ENCODE measurements at places on chromosomes 1 and 21. TPM values are rescaled to one million over a fixed set of nuclear protein-coding genes. Genes with fewer than 3 reads are reported as not detected.
A peak's percentile ranks its signal among the peaks of the same experiment; 100 is the strongest.

GRCh38 chr1:3017440-3018050 is 3.7 kb upstream of the ACTRT2 start:
- DNase-seq: no peak

GRCh38 chr1:231357187-231357772 is 19.2 kb downstream of the SPRTN start:
- no peak for DNase-seq

- DNase-seq: no peak
Observed at GRCh38 chr1:51534447-51534846, 15.4 kb upstream of the EPS15 start.

GRCh38 chr1:25031966-25032667 is 102.0 kb upstream of the RUNX3 start:
- DNase-seq: peak; percentile 83

- no peak for DNase-seq
Observed at GRCh38 chr21:24658026-24658425, 949.3 kb downstream of the MRPL39 start.

GRCh38 chr21:34526241-34526617 is 14.2 kb upstream of the KCNE1 start:
- no peak for DNase-seq

DNA sequence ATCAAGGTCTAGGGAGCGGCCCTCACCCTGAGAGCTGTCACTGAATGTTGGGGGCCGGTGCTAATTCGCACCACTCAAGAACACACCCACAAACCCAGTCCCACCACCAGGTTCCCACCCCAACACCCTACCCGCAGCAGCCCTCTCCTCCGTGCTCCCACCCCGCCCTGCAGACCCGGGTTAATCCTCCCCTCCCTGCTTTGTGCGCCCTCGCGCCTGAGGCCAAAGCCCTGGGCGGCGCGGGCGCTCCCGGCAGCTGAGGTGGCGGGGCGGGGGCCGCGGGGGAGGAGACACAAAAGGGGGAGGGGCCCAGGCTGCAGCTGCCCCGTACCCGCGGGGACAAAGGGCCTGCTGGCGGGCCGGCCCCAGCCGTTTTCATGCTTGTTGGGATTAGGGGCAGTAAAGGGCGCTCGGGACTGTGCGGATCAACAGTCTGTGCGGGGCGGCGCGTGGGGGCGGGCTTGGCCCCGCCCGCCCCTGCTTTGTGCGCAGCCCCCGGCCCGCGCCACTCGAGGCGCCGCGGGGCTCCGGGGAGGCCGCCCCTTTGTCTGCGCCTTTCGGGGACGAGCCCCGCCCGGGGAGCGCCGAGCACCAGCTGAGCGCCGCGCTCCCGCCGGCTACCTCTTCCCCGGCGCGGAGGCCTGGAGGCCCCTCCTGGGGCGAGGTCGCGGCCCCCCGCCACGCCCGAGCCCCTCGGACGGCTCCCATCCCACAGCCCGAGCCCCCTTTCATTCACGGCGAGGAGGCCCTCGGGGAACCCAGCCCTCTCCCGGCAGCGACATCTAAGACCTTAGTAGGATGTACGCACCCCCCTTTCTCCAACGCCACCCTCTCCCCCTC is 10.9 kb downstream of the C1orf216 start:
- DNase-seq: no peak

DNA sequence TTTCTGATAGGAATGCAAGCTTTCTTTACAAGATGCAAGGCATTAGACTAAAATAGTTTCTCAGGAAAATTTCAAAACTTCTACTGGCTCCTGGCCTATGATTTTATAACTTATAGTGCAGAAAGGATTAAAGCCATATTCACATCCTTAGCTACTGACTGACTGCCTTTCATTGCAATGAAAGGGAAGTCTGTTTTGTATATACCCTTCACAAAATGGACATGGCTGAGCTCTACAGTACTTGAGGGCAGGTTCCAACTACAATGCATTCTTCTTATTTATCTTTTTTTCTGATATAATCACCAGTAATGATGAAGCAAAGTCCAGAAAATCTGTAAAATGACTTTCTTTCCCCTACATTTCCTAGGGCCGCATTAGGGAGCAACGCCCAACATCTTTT is 100.5 kb upstream of the ESRRG start:
- no peak for DNase-seq

GRCh38 chr1:204826970-204827369 is 43.7 kb upstream of the NFASC start:
- no peak for DNase-seq

DNA sequence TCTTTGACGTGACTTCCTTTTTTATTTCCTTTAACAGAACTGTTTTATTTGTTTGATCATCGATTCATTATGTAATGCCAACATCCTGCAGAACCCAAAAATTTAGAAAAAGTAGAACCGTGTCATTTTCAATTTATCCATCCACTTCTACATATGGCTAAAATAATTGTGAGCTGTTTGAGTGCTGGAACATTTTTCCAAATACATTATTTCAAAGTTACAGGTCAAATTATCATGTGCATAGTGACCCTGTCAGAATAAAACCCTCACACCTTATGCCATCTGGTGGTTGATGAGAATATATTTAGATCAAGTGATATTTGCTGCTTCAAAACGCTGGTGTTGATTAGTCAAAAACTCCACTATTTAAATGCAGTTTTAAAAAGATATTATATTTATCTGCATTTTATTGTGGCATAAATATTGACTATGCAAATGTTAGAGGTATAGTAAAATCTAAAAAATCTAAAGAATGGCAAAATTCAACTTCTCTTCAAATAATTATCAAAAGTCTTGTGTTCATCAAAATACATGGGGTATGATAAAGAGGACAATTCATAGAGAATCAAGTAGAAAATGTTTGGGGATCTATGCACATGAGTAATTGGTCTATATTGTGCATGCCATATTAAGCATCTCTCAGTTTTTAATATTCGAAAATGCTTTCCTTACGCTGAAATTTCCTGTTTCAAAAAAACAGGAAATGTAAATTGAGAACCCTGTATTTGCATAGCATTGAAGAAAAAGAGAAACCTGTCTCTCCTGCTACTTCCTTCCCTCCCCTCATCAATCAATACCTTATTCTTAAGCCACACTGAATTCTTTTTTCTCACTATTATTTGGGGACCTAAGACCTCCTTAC is 39.7 kb downstream of the UBE2U start:
- DNase-seq: no peak

DNA sequence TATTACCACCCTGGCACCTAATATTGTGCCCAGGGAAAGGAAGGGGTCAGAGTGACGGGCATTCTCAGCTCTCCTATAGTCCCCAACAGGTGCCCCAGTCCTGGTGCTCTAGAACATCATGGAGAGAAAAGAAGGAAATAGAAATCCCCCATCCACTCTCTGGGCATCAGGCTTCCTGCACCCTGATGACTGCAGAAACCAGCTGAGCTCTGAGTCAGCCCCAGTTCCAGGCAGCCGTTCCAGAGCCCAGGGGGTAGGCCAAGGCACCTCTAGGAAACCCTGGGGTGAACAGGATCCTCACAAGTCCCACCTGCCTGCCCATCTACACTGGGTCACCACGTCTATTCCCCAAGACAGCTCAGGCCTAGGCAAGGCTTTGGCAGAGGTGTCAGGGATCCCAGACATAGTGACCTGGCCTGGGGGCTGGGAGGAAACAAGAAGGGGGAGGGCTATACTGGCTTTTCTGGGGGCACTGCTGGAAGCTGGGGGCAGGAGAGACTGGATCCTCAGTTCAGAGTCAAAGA is 709 bp downstream of the NECTIN4 start:
- DNase-seq: no peak

GRCh38 chr21:41643246-41643966 is 123.4 kb downstream of the RIPK4 start:
- no peak for DNase-seq

DNA sequence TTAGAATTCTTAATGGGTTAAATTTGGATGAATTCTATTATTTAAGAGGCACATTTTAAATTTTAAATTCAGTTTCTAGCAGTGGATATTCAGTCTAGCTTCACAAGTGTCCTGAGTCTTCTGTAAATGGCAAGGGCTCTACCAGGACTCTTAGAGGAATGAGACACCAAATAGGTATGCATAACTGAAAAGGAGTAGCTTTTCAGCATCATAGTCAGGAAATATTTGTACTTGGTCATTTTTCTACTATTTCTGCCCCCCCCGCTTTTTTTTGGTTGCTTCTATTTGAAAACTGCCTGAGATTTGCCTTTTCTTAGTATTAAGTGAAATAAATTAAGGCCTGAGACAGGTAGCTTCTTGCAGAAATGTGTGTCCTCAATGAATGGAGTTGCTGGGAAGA is 80.2 kb downstream of the MAST2 start:
- no peak for DNase-seq

DNA sequence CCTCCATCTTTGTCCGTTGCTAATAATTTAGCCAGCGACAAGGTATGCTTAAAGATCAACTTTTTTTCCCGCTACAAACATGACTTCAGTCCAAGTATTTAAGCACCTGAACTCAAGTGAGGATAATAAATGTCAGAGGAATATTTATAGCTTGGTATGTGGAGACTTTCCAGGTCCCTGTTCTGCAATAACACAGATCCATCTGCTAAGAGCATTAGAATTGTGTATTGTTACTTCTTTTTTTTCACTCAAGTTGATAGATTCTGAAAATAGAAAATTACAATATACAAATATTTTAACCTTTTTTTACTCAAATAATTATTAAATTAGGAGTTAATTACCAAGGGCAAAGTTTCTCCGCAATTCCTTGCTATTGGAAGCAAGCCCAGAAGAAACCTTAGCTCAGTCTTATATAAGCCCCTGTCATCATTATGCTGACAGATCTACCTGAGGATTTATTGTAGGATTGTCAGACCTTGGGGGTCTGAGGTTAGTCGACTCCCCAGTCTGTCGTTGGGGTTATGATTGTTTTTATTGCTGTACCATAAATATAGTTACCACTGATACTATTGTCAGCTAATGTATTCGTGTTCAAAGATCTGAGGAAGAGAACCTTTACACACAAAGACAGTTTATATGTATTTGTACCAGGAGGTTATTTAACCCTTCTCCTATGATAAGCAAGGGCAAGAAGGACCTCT is 337.9 kb downstream of the TBX15 start:
- DNase-seq: no peak

GRCh38 chr1:27350663-27351540 is 9.1 kb downstream of the SYTL1 start:
- no peak for DNase-seq

- DNase-seq: no peak
Observed at GRCh38 chr1:78038071-78038470, 7.7 kb upstream of the GIPC2 start.

DNA sequence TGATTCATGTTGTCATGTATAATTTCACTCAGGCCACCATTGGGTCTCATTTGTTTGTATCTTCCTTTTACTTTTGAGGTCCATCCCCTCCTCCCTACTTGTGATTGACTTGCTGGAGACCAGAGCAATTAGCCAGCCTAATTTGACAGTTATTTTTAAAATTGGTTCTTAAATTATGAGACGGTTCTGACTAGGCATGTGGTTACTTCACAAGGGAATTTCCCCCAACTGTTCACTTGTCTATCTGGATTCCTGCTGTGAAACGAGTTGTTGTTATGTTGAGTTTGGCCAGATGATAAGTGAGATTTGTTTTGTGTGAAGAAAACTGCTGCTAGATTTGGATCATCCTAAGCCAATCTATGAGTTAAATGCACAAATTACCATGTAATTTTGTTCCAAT is 359.1 kb downstream of the BARHL2 start:
- DNase-seq: no peak

DNA sequence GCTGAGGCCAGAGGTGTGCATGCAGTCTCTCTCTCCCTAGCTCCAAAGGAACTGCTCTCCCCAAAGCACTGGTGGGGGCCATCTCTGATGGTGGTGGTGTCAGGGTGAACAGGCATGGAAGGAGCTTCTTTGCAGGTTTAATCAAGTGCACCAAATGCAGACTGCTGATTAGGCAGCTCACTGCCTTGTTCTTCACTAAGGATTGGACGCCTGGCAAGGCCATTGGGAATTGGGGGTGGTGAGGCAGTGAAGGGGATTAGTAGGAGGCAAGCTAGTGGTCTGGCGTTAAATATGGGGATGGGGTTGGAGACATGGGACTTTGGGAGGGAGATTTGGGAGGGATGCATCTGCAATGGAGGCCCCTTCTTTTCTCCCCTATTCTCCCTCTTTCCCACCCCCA is 1.5 kb downstream of the CACNA1E start:
- DNase-seq: no peak

DNA sequence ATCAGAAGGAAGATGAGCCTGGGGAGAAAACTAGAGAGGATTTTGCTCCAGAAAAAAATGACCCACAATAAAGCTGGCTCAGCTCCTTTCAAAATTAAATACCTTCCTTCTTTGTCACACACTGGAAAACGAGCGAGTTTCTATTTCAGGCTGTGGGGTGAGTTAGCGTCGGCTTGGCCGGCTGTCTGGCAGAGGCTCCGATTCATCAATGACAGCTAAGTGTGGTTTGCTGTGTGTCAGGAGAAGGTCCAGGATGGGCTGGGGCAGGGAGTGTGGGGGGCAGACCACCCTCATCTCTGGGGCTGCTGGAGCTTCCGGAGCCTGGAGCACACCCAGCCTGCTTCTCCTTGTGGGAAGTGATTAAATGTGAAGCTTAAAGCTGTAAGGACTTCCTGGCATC is 120.2 kb downstream of the ETS2 start:
- no peak for DNase-seq

GRCh38 chr1:116491700-116492357 is 79.0 kb downstream of the CD58 start:
- no peak for DNase-seq

- DNase-seq: peak; percentile 77
Observed at GRCh38 chr21:43865540-43866259, 677 bp downstream of the AGPAT3 start.

DNA sequence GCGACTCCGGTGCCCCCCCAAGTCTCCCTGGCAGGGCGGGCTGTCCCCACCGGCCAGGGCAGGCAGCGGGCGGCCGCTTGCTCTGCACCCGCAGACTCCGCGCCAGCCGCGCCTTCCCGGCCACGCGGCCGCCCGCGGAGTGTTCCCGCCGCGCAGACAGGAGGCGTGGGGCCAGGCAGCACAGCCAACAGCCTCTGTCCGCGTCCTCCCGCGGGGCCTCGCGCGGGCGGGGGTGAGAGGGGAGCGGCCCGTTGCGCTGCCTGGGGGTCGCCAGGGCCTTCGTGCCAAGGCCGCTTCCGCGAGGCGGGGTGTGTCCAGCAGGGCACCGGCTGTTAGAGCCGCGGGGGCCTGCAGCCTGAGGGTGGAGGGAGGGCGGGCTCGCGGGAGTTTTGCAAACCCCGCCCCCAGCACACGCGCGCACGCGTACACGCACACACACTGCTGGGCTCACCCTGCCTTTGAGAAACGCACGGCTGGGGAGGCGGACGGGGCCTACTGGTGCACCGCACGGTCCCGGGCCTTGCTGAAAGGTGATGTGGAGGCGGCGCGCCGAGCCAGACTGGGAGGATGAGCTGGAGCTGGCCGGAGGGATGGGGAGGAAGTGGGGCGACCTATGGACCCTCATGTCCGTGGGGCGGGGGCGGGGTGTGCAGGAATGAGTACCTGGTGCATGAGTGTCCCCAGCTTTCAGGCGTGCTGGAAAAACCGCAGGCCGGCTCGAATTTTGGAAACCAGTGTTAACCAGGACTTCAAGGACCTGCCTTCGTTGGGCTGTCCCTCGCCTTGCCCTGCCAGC is 41.5 kb downstream of the KIAA1614 start:
- DNase-seq: peak; percentile 65

Gene DYNLT4
- 5.2 TPM for total RNA-seq

Gene MORC3
- total RNA-seq: 42.3 TPM

Gene CYP4X1
- 12.8 TPM for total RNA-seq

Gene GJC2
- 6.0 TPM for total RNA-seq

Gene LCE1E
- not detected for total RNA-seq

Gene RXFP4
- not detected for total RNA-seq

Gene LCE6A
- total RNA-seq: not detected

Gene PTGFR
- total RNA-seq: 4.5 TPM

Gene FCRL2
- total RNA-seq: 1.3 TPM

Gene OBSCN
- total RNA-seq: 35.6 TPM

Gene TBX15
- 0.15 TPM for total RNA-seq
